ENCODE measurements at places on chromosomes 7 and 10.

DNA sequence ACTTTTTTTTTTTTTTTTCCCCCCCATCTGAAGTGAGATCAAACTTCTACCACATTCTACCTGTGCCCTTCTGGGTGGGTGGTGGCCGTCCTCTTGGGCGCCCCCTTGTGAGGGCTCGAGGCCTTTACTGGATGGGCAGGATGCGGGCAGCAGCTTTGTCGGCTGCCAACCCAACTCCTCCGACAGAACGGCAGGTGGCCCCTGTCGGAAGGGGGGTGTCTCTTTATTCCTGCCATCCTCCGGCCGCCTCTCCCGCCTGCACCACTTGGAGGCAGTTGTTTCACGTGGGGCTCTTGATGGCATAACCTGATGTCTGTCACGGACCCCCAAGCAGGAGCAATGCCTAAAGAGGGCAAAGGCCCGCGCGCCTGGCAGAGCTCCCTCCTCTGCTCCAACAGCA is 31.0 kb downstream of the AMZ1 start:
- DNase-seq = peak; percentile 47

GRCh38 chr7:47449810-47450590 is 131.9 kb downstream of the TNS3 start:
- no peak for DNase-seq

- DNase-seq = no peak
Measured at GRCh38 chr7:33517191-33517590, 387.8 kb downstream of the BBS9 start.

- DNase-seq = no peak
Measured at GRCh38 chr7:148318838-148319237, 271.7 kb upstream of the C7orf33 start.

DNA sequence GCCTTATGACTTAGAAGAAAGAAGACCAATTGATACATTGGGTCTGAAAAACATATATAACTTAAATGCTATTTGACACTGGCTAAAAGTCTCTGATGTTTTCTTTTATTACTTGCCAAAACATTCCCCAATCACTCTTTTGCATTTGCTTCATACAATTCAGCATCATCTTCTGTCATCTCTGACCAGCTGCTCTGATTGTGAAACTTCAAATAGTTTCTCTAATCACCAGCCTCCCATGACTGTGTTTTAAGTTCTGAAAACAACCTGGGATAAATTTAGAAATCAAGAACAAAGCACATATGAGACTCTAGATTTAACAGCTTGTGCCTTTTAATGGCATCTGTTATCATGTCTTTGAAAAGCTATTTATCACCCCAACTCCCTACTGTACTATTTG is 208.4 kb upstream of the KCND2 start:
- DNase-seq = no peak

- DNase-seq = no peak
Measured at GRCh38 chr7:31603046-31603445, 84.0 kb upstream of the PPP1R17 start.

DNA sequence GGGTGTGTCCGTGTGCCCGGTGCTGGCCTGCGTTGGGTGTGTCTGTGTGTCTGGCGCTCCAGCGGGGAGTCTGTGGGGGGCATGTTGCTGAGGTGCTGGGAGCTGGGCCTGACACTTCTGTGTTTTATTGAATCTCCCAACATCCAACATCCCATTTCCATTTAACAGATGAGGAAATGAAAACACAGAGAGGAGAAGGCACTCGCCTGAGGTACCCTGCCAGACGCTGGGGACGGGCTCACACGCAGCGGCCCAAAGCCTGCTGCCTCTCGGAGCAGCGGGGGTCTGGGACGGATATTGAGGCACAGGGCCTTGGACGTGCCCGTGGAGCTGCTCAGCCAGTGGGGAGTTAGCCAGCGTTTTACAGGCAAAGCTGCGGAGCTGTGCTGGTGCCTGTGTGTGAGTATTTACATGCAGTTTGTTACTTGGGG is 133.9 kb downstream of the DNAJB6 start:
- no peak for DNase-seq

DNA sequence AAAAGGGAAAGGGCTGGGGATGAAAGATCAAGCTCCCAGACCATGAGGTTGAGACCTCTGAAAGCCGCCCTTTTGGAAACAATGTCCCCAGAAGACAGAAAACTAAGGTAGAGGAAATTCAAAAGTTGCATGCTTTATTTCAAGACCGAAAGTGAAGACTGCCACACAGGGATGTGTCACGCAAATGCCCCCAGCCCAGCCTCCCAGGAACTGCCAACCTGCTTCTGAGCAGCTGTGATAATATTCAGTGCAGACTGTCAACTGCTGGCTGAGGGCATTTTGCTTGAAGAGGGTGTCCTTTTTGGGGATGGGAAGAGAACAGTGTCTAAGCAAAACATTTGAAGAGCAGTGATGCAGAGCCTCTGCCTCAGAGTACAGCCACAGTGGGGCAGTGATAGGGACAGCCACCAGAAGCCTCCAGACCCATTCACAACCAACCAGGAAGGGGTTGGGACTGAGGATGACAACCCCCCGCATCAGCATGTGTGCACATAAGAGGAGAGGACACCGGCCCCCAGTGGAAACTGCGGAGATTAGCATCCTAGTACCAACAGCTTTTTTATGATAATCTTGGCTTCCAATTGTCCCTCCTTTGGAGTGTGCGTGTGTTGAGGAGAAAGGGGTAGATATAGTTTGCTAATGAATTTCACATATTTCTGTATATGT is 34.7 kb upstream of the NFE2L3 start:
- DNase-seq = no peak

DNA sequence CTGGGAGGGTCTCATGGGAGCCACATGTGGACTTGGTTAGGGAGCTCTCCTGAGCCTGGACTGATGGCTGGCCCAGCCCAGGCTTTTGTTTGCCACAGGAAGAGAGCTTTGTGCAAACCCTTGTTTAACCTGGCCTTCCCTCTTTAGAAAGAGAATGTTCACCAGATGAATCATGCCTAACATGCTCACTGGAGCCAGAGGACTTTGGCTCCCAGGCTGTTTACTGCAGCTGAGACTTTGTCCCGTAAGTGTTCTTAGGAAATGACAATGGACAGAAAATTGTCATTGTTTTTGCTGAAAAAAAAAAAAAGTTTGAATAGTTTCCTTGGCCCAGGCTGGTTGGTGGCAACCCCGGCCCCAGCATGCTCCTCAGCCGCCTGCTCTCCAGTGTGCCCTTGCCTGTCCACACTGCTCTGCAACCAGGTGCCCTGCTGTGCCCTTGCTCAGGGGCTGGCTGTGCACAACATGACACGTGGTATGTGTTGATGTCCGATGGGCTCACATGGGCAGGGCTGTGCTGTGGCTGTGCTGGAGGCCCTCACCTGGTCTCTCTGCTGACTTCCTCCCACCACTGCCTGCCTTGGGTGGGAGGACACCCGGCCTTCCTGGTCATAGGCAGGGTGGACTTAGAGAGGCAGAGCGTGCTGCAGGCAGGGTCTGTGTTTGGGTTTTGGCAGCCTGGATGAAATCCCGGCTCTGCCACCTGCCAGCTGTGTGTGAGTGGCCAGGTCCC is 215.3 kb upstream of the ZNF32 start:
- DNase-seq = no peak

DNA sequence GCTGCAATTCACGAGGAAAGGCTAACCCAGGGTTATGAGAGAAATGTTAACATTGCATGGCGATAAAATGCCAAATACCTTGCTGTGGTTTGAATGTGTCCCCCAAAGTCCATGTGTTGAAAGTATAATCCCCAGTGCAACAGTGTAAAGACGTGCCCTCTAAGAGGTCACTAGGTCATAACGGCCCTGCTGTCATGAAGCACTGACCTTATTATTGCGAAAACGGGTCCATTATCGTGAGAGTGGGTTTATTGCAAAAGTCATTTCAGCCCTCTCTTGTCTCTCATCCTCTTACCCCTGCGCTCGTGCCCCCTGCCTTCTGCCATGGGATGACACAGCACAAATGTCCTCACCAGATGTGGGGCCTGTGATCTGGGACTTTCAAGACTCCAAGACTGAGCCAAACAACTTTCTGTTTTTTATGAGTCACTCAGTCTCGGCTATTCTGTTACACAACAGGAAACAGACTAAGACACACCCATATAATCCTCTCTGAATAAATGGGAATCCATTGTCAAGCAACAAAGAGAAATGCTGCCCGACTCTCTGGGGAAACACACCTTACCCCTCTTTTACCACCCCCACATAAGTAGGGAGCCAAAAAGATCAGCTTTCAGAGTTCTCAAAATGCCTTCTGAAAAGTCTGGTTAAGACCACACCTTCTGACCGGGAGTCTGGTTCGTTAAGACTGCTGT is 73.1 kb upstream of the UCN3 start:
- no peak for DNase-seq

- DNase-seq = no peak
Measured at GRCh38 chr7:152076940-152077933, 51.8 kb downstream of the GALNT11 start.

GRCh38 chr10:47025540-47026300 is 114.5 kb downstream of the PTPN20 start:
- DNase-seq = no peak

All from activated CD4-positive, alpha-beta T cell treated with anti-CD3 and anti-CD28 coated beads, Interleukin-2, amount 50 U/mL, for 4 hours (primary cell).